Activated T-helper 2 cell treated with anti-CD3 and anti-CD28 coated beads, Interferon-gamma antibody, Interleukin-2, Interleukin-4, amounts not matched to agents 10 μg/mL and 5 μg/mL and 100 μg/mL, durations not matched to agents 14 hours and 24 hours and 36 hours (primary cell): ENCODE measurements at places on chromosomes 4 and X.

DNA sequence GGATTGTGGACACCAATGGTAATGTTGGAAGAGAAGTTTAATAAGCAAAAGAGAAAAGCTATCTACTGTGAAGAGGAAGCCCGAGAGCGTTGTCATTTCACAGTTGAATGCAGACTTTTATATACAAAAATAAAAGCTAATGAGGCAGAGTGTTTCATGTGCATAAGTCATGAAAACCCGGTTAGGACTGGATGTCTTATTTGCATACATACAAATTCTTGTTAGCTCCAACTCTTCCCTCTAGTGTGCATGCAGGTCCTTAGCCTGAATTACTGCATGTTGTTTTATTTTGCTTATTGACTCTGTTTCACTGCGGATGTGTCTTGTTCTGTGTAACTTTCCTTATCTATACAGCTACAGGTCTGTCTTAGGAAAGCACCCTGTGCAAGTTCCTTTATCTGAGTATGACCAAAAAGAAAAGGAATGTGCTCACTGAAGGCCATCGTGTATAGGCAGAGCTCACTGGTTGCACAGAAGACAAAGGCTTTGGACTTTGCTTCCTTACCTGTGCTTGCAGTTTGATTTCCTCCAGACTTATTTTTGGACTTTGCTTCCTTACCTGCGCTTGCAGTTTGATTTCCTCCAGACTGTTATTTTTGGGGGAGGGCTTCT is 25.1 kb upstream of the UGT2B11 start:
- H3K4me3 ChIP-seq = no peak overlapping the region
- no peaks in the 10 kb centered on the region for H3K4me1 ChIP-seq
- H3K36me3 ChIP-seq = no peaks in the 10 kb centered on the region
- no peaks in the 10 kb centered on the region for H3K27me3 ChIP-seq
- H3K27ac ChIP-seq = no peak overlapping the region
- no peak for DNase-seq

GRCh38 chrX:130245441-130245840 is 23.3 kb downstream of the ZNF280C start:
- peaks cover 12% of the 10 kb centered on the region for H3K36me3 ChIP-seq
- H3K4me1 ChIP-seq = peaks cover 8% of the 10 kb centered on the region
- no peak for DNase-seq

- no peaks in the 10 kb centered on the region for H3K4me1 ChIP-seq
- no peak overlapping the region for H3K27ac ChIP-seq
- peaks cover 15% of the 10 kb centered on the region for H3K27me3 ChIP-seq
- DNase-seq = peak; percentile 9
These were observed 12.2 kb downstream of the SMPX start for GRCh38 chrX:21745756-21746155.

DNA sequence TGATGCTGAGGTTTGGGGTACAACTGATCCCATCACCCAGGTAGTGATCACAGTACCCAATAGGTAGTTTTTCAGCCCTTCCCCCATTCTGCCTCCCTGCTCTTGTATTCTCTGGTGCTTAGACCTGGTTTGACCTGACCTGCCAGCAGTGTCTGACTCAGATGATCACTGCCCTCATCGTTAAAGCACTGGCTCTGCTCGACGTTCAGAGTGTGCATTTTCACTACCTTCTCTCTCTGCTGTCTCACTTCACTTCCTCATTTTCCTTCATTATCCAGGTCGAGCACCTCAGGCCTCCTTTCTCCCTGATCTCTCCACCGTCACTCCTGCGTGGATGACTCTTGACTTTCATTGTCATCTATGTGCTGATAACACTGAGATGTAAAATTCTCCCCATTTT is 83.6 kb downstream of the PARM1 start:
- DNase-seq = no peak
- H3K4me1 ChIP-seq = no peaks in the 10 kb centered on the region
- H3K27ac ChIP-seq = no peak overlapping the region
- H3K4me3 ChIP-seq = no peak overlapping the region
- no peaks in the 10 kb centered on the region for H3K36me3 ChIP-seq

GRCh38 chr4:128973384-128973783 is 120.0 kb downstream of the SCLT1 start:
- no peak overlapping the region for H3K4me3 ChIP-seq
- no peaks in the 10 kb centered on the region for H3K27me3 ChIP-seq
- DNase-seq = no peak
- peaks cover 11% of the 10 kb centered on the region for H3K36me3 ChIP-seq
- no peaks in the 10 kb centered on the region for H3K4me1 ChIP-seq

- no peaks in the 10 kb centered on the region for H3K27me3 ChIP-seq
- no peaks in the 10 kb centered on the region for H3K4me1 ChIP-seq
- peaks cover 25% of the 10 kb centered on the region for H3K36me3 ChIP-seq
- H3K27ac ChIP-seq = no peak overlapping the region
- H3K4me3 ChIP-seq = no peak overlapping the region
These were observed 11.6 kb upstream of the ING2 start for GRCh38 chr4:183493246-183493645.

DNA sequence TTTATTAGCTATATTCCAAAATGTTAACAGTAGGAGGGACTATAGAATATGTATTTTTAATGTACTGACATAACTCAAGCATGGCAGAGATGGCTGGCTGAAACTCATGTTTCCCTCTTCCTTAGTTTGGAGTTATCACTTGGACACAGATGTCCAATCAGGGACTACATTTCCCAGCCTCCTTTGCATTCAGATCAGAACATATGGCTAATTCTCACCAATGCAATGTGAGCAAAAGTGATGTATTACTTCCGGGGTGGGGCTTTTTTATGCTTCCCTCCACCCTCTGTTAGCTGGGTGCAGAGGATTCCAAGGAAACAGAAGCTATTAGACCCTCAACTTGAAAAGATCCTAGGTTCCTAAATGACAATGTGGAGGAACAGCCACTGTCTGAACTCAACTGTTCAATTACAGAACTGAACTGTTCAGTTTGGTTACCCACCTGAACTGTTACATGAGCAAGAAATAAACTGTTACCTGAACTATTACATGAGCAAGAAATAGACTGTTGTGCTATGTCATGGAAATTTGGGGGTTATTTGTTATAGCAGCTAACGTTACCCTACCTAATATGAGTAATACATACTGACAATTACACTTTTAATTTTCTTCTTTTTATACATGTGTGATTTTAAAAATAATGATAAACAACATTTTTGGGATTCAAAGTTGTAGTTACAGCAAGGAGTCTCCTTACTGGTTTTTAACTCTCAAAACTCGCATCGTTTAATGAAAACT is 29.6 kb upstream of the ERVMER34-1 start:
- no peak overlapping the region for H3K27ac ChIP-seq
- no peaks in the 10 kb centered on the region for H3K27me3 ChIP-seq
- H3K36me3 ChIP-seq = no peaks in the 10 kb centered on the region
- H3K4me3 ChIP-seq = no peak overlapping the region
- DNase-seq = no peak

- no peak overlapping the region for H3K4me3 ChIP-seq
- peaks cover 4% of the 10 kb centered on the region for H3K4me1 ChIP-seq
- H3K27me3 ChIP-seq = no peaks in the 10 kb centered on the region
- no peak overlapping the region for H3K27ac ChIP-seq
- DNase-seq = no peak
- H3K36me3 ChIP-seq = no peaks in the 10 kb centered on the region
These were observed 17.9 kb upstream of the VEGFC start for GRCh38 chr4:176810481-176811249.

DNA sequence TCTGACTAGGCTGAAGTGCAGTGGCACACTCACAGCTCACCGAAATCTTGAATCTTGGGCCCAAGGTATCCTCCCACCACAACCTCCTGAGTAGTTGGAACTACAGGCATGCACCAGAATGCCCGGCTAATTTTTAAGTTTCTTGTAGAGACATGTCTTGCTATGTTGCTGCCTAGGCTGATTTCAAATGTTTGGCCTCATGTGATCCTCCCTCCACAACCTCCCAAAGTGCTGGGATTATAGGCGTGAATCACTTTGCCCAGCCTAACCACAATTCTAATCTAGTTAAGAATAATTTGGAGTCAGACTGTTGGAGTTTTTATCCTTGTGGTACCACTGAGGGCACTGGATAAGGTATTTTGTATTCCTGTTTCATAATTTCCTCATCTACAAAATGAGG is 317.5 kb upstream of the AGA start:
- no peaks in the 10 kb centered on the region for H3K36me3 ChIP-seq
- H3K27me3 ChIP-seq = no peaks in the 10 kb centered on the region
- no peak overlapping the region for H3K27ac ChIP-seq
- H3K4me3 ChIP-seq = no peak overlapping the region

DNA sequence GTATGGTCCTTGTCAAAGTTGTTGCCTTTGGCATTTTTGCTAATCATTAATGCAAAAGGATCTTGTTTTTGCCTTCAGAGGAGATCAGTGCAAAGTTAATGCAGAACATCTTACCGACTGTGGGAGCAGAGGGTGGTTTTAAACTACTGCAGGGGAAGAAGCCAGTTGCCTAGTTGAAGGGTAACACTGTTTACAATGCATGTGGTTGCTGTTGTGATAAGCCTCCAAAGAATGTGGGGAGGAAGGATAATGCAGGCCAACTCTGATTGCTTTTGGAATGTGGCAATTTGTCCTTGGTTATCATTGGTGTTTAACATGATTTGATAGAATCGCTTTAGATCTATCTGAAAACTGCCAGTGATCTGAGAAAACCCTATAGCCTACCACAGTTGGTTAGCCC is 204.3 kb upstream of the TLL1 start:
- H3K27ac ChIP-seq = no peak overlapping the region
- no peak overlapping the region for H3K4me3 ChIP-seq
- no peaks in the 10 kb centered on the region for H3K4me1 ChIP-seq
- no peaks in the 10 kb centered on the region for H3K36me3 ChIP-seq
- no peaks in the 10 kb centered on the region for H3K27me3 ChIP-seq

DNA sequence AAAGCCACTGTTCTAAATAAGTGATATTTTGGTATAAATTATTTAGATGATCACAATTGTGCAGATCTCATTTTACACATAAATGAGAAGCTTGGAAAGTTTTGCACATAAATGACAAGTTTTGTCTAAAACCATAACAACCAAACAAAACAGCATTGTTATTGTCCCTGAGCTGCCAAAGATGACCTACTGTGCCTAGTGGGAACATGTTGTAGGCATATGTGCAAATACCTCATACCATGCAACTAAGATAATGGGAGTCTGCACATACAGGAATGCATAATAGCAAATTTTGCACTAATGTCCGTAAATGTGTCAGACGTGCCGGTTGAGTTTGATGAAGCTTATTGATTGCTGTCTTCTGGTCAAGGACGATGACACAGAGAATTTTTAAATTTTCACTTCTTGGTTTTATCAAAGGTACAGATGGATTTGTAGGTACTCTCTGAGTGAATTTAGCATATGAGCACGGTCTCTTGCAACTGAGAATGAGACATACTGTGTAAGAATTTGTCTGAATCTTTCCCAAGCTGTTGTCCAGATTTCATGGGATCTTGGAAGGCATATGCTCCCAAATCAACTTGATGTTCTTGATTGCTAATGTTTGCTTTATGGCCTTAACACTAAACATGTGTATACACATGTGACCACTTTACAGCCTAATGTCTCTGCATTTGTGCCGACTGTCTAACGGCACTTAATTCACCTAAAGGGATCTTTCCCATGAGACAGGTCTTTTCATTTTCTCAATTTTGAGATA is 1133.5 kb downstream of the FAT4 start:
- H3K27ac ChIP-seq = no peak overlapping the region
- H3K4me3 ChIP-seq = no peak overlapping the region
- no peaks in the 10 kb centered on the region for H3K4me1 ChIP-seq
- DNase-seq = no peak
- H3K36me3 ChIP-seq = no peaks in the 10 kb centered on the region

- H3K4me3 ChIP-seq = no peak overlapping the region
- no peak for DNase-seq
- H3K27me3 ChIP-seq = no peaks in the 10 kb centered on the region
- H3K36me3 ChIP-seq = no peaks in the 10 kb centered on the region
- no peaks in the 10 kb centered on the region for H3K4me1 ChIP-seq
These were observed 162.4 kb downstream of the WDFY3 start for GRCh38 chr4:84804136-84804535.

GRCh38 chrX:141158084-141158483 is 18.8 kb downstream of the LDOC1 start:
- H3K4me3 ChIP-seq = no peak overlapping the region
- no peaks in the 10 kb centered on the region for H3K27me3 ChIP-seq
- peaks cover 7% of the 10 kb centered on the region for H3K4me1 ChIP-seq

GRCh38 chr4:16894406-16894805 is 4.0 kb downstream of the LDB2 start:
- no peaks in the 10 kb centered on the region for H3K36me3 ChIP-seq
- no peak overlapping the region for H3K27ac ChIP-seq
- H3K27me3 ChIP-seq = peaks cover 19% of the 10 kb centered on the region
- H3K4me1 ChIP-seq = peaks cover 29% of the 10 kb centered on the region
- DNase-seq = no peak
- no peak overlapping the region for H3K4me3 ChIP-seq

- H3K27ac ChIP-seq = no peak overlapping the region
- no peak for DNase-seq
- no peak overlapping the region for H3K4me3 ChIP-seq
- no peaks in the 10 kb centered on the region for H3K36me3 ChIP-seq
- no peaks in the 10 kb centered on the region for H3K27me3 ChIP-seq
- H3K4me1 ChIP-seq = no peaks in the 10 kb centered on the region
These were observed 139.3 kb upstream of the FRMPD4 start for GRCh38 chrX:11998944-11999343.

DNA sequence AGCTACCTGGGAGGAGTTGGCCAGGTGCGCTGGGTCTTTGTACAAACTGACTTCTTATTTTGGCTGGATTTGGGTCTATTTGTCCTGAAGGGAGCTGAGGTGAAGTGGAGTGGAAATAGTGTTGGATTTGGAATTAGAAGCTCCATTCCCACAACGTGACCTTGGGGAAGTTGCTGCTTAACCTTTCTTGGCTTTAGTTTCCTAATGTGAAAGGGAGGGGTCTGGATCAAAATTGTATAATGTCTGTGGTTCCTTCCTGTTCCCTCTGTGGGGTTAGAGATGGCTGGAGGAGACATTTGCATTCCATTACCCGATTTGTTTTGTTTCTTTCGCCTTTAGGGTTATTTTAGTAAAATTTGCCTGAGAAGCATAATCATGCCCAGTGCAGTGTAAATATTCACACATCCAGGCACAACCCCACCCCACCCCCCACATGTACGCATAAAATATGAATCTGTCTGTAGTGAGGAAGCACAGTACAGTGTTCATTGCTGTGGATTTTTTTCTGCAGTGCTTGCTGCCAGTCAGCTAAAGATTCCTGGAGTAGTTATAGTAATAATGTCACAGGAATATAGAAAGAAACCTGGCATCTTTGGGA is 21.5 kb downstream of the JADE1 start:
- H3K4me1 ChIP-seq = peaks cover 28% of the 10 kb centered on the region
- H3K27ac ChIP-seq = no peak overlapping the region
- H3K4me3 ChIP-seq = no peak overlapping the region
- DNase-seq = no peak
- H3K36me3 ChIP-seq = peaks cover 61% of the 10 kb centered on the region
- H3K27me3 ChIP-seq = no peaks in the 10 kb centered on the region

DNA sequence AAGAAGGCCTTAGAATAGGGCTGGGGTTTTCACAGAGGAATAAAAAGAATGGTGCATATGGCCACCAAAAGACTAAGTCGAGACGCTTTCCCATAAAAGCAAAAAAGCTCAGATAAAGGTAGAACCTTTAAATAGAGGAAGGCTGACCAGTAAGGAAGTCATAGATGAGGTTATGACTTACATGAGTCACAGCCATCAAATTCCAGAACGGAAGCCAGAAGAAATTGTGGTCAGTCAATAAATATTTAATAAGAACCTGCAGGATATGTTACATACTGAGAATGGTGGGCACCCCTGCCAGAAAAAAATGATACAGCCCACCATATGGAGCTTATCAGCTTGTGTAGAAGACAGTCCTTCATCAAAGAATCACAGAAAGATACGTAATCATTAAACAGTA is 120.1 kb downstream of the MANBA start:
- H3K27me3 ChIP-seq = no peaks in the 10 kb centered on the region
- peaks cover 5% of the 10 kb centered on the region for H3K4me1 ChIP-seq
- no peak overlapping the region for H3K4me3 ChIP-seq
- no peak overlapping the region for H3K27ac ChIP-seq
